ENCODE measurements at places on chromosomes 5 and 9.

GRCh38 chr5:172478256-172478655 lies 23.9 kb upstream of the SH3PXD2B start:
- no peak for DNase-seq

DNA sequence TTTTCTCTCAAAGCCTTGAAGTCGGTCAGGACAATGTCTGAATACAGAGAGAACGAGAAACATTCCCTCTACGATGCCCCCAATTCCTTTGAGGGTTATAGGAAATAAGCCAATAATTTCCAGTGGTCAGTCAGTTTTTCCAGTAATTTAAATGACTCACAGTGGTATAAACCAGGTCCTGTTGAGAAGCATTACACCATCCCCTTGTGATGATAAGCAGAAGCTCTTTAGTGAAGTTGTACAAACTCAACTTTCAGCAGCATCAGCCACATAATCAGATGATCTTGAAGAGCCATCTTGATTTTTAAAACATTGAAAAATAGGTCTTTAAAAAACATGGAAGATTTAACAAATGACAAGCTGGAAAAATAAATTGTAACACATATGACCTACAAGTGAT lies 173.9 kb upstream of the ZNF462 start:
- no peak for DNase-seq

GRCh38 chr9:121055642-121056143 lies 5.6 kb upstream of the C5 start:
- DNase-seq = no peak

DNA sequence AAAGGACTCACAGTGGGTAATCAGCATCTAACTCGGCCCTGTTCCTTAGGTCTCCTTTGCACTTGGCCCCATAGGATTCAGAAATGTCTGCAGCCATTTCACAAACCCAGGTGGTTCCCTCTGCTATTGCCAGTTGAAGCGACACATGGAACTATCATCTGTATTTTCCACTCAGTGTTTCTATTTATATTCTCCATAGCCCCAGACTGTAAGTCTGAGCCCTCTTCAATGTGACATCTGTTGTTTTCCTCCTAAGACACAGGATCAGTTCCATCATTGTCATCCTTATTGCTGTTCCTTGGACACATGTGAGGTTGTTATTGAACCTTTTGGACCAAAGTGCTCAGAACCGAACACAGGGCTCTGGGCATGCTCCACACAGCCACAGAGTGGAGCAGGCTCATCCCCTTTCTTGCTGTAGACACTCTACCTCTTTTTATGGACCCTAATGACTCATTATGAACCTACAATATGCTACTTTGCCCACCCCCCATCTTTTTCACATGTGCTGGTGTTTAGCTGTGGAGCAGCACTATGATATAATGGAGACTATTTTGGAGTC lies 36.4 kb downstream of the GARNL3 start:
- DNase-seq = no peak

GRCh38 chr5:143652108-143652700 lies 159.8 kb upstream of the HMHB1 start:
- no peak for DNase-seq

Data from left kidney (tissue), 8 donors.